GM10248 (cell line): ENCODE measurements at places on chromosomes 16 and 17.
A peak's percentile ranks its signal among the peaks of the same experiment; 100 is the strongest.

GRCh38 chr16:2748757-2749455, 3.5 kb upstream of the SRRM2 start:
- DNase-seq, result no peak

- no peak for DNase-seq
Measured at GRCh38 chr16:58444265-58444664, 52.0 kb downstream of the GINS3 start.

DNA sequence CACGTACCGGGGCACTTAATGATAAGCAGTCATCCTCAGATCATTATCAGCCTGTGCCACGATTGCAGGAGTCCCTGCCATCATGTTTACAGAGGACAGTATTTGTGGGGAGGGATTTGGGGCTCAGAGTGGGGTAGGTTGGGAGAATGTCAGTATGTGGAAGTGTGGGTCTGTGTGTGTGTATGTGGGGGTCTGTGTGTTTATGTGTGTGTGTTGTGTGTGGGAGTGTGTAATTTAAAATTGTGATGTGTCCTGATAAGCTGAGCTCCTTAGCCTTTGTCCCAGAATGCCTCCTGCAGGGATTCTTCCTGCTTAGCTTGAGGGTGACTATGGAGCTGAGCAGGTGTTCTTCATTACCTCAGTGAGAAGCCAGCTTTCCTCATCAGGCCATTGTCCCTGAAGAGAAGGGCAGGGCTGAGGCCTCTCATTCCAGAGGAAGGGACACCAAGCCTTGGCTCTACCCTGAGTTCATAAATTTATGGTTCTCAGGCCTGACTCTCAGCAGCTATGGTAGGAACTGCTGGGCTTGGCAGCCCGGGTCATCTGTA, 13.5 kb upstream of the EFCAB13 start:
- DNase-seq, result no peak

DNA sequence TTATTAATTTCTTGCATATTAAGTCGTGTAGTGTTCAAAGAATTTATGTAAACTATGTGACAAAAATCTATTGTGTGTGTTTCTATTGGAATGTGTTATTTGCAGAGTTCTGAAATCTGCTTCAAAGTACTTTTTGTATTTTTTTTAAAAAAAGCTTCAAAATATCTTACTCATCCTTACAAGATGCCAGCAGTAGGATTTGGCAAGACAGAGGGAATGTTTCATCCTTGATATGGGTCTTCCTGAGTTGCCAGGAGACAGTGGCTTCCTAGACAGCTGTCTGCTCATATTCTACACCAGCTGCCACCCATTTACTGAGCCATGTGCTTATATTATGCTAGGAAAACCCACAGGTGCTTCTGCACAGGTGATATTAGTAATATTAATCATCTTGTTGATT, 36.4 kb downstream of the EFCAB5 start:
- DNase-seq, result no peak

DNA sequence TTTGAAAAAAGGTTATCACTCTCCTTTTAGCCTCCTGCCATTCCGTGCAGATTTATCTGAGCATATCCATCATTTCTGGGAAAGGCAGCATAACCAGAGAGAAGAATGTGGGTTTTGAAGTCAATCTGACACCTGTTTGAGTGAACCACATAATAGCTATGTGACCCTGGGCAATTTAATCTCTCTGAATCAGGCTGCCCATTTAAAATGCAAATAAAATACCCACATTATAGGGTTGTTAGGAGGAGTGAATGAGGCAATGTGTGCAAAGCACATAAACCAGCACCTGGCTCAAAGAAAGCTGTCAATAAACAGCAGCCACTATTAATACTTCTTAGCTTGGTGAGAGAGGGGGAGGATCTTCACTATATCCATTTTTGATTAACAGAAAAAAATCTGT, 88.0 kb downstream of the CACNG1 start:
- DNase-seq, result no peak

- peak; percentile 96 for DNase-seq
Measured at GRCh38 chr17:75271233-75271954, 363 bp upstream of the MIF4GD start.

GRCh38 chr17:78300962-78301820, 58.7 kb downstream of the SOCS3 start:
- no peak for DNase-seq
